ENCODE measurements at places on chromosomes 6 and 20.

DNA sequence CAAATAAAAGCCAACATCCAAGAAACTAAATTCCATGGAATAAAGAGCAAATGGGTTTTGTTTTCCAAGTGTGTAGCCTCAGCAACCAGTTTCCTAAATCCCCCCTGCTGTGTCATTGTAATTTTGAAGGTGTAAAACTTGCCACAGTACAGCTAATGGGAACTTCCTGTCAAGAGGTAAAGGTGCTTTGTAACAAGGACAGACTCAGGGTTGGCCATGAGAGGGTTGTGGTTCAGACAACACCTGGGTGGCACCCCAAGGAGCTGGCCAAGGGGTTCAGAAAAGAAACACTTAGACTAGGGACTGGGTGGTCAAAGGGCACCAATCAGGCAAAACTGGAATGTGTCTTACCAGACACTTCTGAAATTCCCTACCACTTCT lies 52.4 kb upstream of the LYRM2 start:
- DNase-seq, result no peak

DNA sequence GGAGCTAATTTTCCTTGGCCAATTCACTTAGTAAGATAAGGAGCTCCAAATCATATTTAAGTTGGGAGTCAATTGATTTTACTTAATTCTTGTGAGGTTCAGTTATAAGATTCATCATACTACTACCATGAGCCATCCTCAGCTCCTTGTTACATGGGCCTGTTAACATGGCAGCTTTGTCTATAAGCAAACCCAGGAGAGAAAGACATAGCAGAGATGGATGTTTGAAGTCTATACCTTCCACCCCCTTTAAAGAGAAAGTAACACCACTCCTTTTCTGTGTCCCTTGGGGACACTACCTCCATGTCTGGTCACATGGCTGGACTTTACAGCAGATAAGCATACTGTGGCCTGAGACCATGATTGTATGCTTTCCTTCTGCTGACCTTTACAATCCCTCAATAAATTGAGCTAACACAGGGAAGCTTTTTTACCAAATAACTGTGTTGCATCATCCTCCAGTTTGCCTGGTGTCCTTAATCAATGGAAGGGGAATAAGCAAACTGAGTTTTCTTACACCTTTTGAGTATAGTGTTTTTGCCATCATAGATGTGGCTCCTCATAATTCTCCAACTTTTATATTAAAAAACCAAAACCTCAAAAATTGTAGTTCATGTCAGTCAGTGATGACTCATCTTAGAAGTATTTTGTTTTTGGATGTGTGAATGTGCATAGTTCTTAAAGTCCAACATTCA lies 9.8 kb upstream of the ZNFX1 start:
- no peak for DNase-seq

DNA sequence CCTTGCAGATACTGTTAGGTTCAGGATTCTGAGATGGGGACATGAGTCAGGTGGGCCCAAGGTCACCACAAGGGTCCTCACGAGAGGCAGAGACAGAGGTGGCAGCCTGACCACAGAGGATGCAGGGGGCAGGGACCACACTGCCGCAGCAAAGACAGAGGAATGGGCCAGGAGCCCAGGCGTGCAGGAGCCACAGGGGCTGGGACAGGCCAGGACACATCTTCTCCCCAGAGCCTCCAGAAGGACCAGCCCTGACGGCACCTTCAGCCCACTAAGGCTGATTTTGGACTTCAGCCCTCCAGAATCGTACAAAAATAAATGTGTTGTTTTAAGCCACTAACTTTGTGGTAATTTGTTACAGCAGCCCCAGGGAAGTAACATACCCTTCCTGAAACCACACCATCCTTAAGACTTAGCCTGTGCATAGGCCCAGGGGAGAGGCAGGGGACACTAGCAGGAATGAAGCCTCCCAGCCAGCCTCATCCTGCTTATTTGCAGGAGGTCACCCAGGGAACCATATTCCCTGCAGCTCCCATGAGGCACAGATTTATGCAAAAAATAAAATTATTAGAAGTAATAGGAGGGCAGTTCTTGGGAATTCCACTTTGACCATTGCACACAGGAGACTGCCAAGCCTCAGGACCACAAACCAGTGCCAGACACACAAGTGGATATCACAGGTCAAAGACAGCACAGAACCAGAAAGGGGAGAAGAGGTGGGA lies 119.3 kb upstream of the CST7 start:
- no peak for DNase-seq

DNA sequence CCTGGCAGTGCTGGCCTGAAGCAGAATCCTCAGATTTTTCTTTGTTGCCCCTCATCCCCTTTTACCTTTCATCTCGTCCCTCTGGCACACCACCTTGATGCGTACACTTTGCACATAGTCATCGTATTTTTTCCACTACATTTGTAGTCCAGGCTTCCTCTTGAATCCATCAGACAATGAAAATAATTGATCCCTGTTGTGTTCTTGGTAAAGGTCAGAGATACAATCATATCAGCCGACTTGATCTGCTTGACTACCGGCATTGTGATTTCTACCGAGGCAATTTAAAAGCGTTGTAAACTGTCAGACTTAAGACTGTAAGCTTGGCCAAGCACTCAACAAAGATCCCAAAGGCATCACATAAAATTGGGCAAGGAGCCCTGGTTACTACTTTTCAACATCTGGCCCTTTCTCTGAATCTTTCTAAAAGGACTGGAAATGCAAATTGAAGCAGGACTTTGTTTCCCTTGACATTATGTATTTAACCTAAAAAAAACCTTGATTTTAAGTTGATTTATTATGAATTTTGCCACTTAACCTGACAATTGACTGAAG lies 512.6 kb downstream of the LMBRD1 start:
- no peak for DNase-seq

GRCh38 chr6:15870333-15871043 lies 207.7 kb upstream of the DTNBP1 start:
- DNase-seq, result no peak

DNA sequence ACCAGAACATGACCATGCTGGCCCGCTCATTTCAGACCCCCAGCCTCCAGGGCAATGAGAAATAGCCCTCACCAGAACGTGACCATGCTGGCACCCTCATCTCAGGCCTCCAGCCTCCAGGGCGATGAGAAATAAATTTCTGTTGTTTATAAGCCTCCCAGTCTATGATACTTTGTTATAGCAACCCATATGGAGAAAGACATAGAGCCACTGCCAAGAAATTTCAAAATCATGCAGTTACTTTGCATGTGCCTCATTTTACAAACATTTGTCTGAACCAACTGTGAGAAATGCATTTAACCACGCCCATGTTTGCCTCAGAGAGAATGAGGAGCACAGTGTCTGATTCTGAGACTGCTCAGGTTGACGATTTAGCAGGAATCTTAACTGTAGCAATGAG lies 15.5 kb downstream of the CYP39A1 start:
- DNase-seq, result no peak

- DNase-seq, result no peak
Measured at GRCh38 chr6:8476656-8477055, 41.3 kb upstream of the SLC35B3 start.

DNA sequence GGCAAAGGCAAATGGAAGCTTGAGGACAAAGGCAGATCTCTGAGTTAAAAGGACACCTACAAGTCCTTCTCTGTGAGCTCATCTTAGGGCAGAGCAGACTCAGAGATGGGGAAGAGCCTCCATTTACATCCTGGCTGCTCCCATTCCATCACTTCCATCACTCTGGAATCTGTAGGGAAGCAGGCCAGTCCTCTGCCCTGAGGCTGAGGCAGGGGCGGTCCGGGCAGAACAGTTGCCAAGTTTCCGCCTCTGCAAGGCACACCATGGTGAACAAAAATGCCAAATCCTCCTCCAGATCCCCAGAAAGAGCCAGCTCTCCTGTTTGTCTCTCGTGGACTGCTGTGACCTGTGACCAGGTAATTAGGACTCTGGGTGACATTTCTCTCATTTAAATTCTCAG lies 209.6 kb upstream of the SSTR4 start:
- DNase-seq, result no peak

DNA sequence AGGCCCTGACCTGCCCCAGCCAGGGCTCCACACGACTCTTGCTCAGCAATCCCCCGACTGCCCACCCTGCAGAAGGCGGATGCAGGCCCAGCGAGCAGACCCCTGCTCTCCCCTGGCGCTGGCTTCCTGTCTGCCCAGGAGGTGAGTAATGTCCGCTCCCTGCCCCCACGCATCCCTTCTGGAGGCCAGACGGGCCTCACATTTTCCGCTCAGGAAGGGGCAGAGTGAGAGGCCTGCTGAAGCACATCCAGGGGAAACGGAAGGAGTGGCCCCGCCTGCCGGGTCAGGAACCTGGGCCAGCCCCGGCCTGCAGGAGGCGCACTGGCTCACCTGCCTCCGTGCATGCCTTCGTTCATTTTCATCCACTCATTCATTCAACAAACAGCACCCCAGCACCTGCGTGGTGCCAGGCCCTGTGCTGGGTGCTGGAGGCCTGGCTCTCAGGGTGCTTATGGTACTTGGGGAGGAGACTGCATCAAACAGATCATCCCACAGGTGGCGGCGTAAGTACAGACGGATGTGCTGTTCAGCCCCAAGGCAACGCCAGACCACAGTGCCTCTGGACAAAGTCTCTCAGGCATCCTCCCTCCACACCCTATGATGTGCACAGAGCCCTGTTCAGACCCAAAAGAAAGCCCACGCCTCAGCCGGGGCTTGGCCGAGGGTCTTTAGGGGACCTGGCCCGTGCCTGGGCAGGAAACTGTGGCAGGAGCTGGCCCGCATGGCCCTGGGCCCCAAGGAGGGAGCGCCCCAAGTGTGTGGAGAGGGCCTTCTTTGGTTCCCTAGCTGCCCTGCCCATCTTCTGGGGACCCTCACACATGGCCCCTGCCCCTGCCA lies 112.1 kb downstream of the ASXL1 start:
- DNase-seq, result no peak

- DNase-seq, result no peak
Measured at GRCh38 chr6:111260570-111261298, 173.4 kb downstream of the SLC16A10 start.

GRCh38 chr6:119171864-119172588 lies 93.6 kb upstream of the FAM184A start:
- no peak for DNase-seq

DNA sequence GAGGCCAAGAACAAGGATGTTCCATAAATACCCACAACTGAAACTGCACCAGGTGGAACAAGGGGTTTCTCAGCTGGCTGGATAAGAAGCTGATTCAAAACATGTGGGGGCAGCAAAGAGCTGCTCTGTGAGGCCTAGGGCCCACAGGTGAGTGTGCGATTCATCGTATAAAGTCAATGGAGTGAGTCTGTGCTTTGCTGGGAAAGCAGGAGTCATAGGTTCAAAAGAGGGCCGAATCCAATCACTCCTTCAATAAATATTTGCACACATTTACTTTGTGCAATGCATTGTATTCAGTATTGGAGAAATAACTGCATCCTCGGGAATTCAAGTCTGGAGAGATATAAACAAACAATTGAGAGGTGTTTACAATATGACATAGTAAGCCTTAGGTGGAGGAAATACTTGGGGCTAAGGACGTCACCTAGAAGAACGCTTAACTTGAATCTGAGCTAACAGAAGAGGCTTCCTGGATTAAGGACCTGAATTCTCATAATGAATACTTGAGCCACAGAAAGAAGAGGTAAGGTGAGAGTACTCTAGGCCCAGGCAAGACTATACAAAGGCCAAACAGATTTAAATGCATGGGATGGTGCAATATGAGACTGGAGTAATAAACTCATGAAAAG lies 83.7 kb upstream of the TMEM30A start:
- no peak for DNase-seq

DNA sequence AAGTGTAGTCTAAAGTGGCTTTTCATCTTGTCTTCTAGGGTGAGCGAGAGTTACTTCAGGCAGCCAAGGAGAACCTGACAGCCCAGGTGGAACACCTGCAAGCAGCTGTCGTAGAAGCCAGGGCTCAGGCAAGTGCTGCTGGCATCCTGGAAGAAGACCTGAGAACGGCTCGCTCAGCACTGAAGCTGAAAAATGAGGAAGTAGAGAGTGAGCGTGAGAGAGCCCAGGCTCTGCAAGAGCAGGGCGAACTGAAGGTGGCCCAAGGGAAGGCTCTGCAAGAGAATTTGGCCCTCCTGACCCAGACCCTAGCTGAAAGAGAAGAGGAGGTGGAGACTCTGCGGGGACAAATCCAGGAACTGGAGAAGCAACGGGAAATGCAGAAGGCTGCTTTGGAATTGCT lies 27.1 kb downstream of the C20orf173 start:
- no peak for DNase-seq

DNA sequence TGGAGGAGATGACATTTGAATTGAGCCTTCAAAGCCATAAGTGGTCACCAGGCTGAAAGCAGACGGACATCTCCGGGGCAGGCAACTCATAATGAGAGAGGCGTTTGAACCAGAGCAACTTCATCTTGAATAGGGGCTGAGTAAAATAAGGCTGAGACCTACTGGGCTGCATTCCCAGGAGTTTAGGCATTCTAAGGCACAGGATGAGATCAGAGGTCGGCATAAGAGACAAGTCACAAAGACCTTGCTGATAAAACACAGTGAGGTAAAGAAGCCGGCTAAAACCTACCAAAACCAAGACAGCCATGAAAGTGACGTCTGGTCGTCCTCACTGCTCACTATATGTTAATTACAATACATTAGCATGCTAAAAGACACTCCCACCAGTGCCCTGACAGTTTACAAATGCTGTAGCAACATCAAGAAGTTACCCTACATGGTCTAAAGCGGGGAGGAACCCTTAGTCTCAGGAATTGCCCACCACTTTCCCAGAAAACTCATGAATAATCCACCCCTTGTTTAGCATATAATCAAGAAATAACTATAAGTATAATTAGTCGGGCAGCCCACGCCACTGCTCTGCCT lies 194.7 kb upstream of the SOX4 start:
- no peak for DNase-seq

GRCh38 chr6:139349464-139350020 lies 24.9 kb downstream of the CITED2 start:
- DNase-seq, result no peak

GRCh38 chr6:135647521-135647920 lies 150.0 kb upstream of the AHI1 start:
- no peak for DNase-seq

GRCh38 chr6:158839796-158840195 lies 20.6 kb upstream of the EZR start:
- DNase-seq, result no peak

DNA sequence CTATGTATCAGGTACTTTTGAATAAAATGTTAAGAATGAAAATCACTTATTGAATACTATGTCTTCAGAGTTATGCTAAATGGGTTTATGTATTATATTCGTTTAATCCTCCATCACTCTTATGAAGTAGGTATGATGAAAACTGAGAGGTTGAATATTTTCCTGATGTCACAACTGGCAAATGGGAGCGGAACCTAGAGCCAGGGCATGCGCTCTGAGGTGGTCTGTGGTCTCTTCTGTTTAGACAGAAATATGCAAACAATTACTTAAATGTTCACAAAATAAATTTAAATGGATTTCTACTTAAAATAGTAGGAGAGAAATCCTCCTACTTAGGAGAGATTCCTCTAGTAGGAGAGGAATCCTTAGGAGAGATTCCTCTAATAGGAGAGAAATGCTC lies 21.3 kb upstream of the UTRN start:
- no peak for DNase-seq

- no peak for DNase-seq
Measured at GRCh38 chr6:110422444-110422822, 7.1 kb upstream of the DDO start.

GRCh38 chr6:4973982-4974745 lies 29.7 kb downstream of the RPP40 start:
- DNase-seq, result no peak

- no peak for DNase-seq
Measured at GRCh38 chr6:2554651-2555260, 196.0 kb downstream of the MYLK4 start.

GRCh38 chr20:32004963-32005362 lies 5.3 kb upstream of the CCM2L start:
- DNase-seq, result no peak

- DNase-seq, result no peak
Measured at GRCh38 chr6:40956936-40957335, 82.1 kb downstream of the UNC5CL start.

- DNase-seq, result no peak
Measured at GRCh38 chr6:87093651-87094050, 1.3 kb downstream of the CGA start.

Measured in esophagus squamous epithelium (tissue), 5 donors.